Mononuclear cell (primary cell): ENCODE measurements at places on chromosomes 4 and X. TPM values are rescaled to one million over a fixed set of nuclear protein-coding genes. Genes with fewer than 3 reads are reported as not detected.

Gene TRIML2
- total RNA-seq = not detected

Gene WNK3
- 0.42 TPM for total RNA-seq

Gene CFAP99
- total RNA-seq = 0.10 TPM

Gene PNMA6A
- 0.10 TPM for total RNA-seq

Gene VSIG4
- total RNA-seq = 1.6 TPM

Gene DIAPH2
- total RNA-seq = 31.0 TPM

Gene NEXMIF
- total RNA-seq = 1.6 TPM

Gene CT83
- total RNA-seq = not detected

Gene GPRASP1
- total RNA-seq = 23.3 TPM

Gene GSX2
- not detected for total RNA-seq

Gene LAMTOR3
- 41.0 TPM for total RNA-seq

Gene SLC49A3
- 2.9 TPM for total RNA-seq

Gene F8A2
- not detected for total RNA-seq

Gene SSX4B
- total RNA-seq = not detected

Gene ARHGEF6
- total RNA-seq = 63.8 TPM

Gene CLIC2
- 2.6 TPM for total RNA-seq

Gene GC
- total RNA-seq = not detected

Gene MXRA5
- not detected for total RNA-seq

Gene HAND2
- total RNA-seq = not detected

Gene GABRG1
- not detected for total RNA-seq

Gene HHIP
- total RNA-seq = not detected

Gene TRPC5OS
- 0.10 TPM for total RNA-seq

Gene MAPK10
- 0.52 TPM for total RNA-seq

Gene FRG2
- not detected for total RNA-seq

Gene NUP54
- total RNA-seq = 82.9 TPM

Gene ABCD1
- total RNA-seq = 8.8 TPM

Gene CTAG2
- not detected for total RNA-seq

Gene TXK
- 74.9 TPM for total RNA-seq

Gene MPC1L
- not detected for total RNA-seq

Gene TRAM1L1
- total RNA-seq = not detected

Gene ERVMER34-1
- under 0.01 TPM for total RNA-seq

Gene KLKB1
- 0.63 TPM for total RNA-seq

Gene BTC
- 0.10 TPM for total RNA-seq

Gene GPR143
- not detected for total RNA-seq

Gene USP11
- 25.2 TPM for total RNA-seq

Gene COMMD8
- total RNA-seq = 10.1 TPM

Gene MFAP3L
- 23.0 TPM for total RNA-seq

Gene MSX1
- total RNA-seq = not detected

Gene CXCR3
- 4.1 TPM for total RNA-seq

Gene PDLIM3
- total RNA-seq = 0.10 TPM

Gene PRSS48
- not detected for total RNA-seq

Gene PRSS12
- 0.21 TPM for total RNA-seq

Gene HSFX2
- 0.21 TPM for total RNA-seq

Gene ASMT
- 0.73 TPM for total RNA-seq

Gene YY2
- 1.5 TPM for total RNA-seq

Gene PDZD4
- total RNA-seq = 15.6 TPM

Gene TMEM187
- total RNA-seq = 1.8 TPM
